ENCODE measurements at places on chromosomes 1 and 21. TPM values are rescaled to one million over a fixed set of nuclear protein-coding genes. Genes with fewer than 3 reads are reported as not detected.

Gene TLCD4
- 0.02 TPM for total RNA-seq

Gene FGR
- total RNA-seq, result 0.14 TPM

Gene PTP4A2
- total RNA-seq, result 560 TPM

Gene CFHR2
- not detected for total RNA-seq

Gene CHI3L1
- not detected for total RNA-seq

Gene MYBPH
- not detected for total RNA-seq

Gene SUSD4
- 1.7 TPM for total RNA-seq

Gene TINAGL1
- total RNA-seq, result not detected

Gene CADM3
- not detected for total RNA-seq

Gene NBPF10
- 4.5 TPM for total RNA-seq

Gene ZMPSTE24
- total RNA-seq, result 33.6 TPM

Gene TFF2
- total RNA-seq, result not detected

Gene VAV3
- 3.1 TPM for total RNA-seq

Gene CRNN
- total RNA-seq, result not detected

Gene ZNF695
- 0.95 TPM for total RNA-seq

Gene DRAXIN
- 0.09 TPM for total RNA-seq

Gene MRPL55
- 35.9 TPM for total RNA-seq

Gene RXFP4
- 0.14 TPM for total RNA-seq

All from T-helper 2 cell treated with Interferon-gamma antibody and Interleukin-4, amounts not matched to agents 100 ng/mL and 5 ng/mL, for 36 hours (primary cell).